ENCODE measurements at places on chromosomes 16 and 17.

GRCh38 chr16:87930456-87930855, 5.9 kb downstream of the CA5A start:
- no peak for DNase-seq

DNA sequence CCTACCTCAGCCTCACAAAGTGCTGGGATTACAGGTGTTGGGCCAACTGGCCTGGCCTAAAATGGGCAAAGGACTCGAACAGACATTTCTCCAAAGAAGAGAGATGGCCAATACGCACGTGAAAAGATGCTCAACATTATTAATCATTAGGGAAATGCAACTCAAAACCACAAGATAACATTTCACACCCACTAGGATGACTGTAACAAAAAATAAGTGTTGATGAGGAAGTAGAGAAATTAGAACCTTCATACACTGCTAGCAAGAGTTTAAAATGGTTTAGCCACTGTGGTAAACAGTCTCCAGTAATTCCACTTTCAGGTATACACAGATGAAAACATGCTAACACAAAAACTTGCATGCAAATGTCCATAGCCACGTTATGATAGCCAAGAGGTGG, 5.7 kb downstream of the TMED6 start:
- no peak for DNase-seq

- DNase-seq = no peak
Observed at GRCh38 chr16:3974751-3975150, 94.2 kb upstream of the CREBBP start.

- peak; percentile 51 for DNase-seq
Observed at GRCh38 chr16:22220714-22221113, 14.6 kb downstream of the EEF2K start.

- DNase-seq = no peak
Observed at GRCh38 chr17:7992516-7992915, 9.9 kb upstream of the GUCY2D start.

GRCh38 chr16:1870365-1871082, 1.4 kb downstream of the MEIOB start:
- DNase-seq = no peak

All from left hindlimb (tissue), 1 donor.